NCI-H1092 treated with DMSO at 0.1 percent for 48 hours (cell line): ENCODE measurements at places on chromosomes 6 and 20.

DNA sequence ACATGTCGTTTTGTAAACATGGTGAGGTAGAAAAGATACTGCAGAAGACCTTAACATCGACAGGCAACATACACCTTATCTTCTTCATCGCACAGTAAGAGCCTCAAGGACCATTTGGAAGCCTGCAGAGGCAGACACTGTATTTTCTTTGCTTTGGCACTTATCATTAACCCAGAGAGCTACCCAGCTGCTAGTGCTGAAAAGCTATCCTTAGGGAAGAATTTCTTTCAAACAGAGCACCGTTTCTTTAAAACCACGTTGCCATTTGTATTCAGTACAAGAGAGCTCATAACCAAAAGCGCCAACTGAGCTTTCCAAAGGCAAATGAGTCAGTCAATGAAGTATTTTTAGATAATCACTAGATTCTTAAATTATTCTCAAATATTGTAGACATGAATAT lies 306.6 kb downstream of the EPM2A start:
- DNase-seq: peak; percentile 50

DNA sequence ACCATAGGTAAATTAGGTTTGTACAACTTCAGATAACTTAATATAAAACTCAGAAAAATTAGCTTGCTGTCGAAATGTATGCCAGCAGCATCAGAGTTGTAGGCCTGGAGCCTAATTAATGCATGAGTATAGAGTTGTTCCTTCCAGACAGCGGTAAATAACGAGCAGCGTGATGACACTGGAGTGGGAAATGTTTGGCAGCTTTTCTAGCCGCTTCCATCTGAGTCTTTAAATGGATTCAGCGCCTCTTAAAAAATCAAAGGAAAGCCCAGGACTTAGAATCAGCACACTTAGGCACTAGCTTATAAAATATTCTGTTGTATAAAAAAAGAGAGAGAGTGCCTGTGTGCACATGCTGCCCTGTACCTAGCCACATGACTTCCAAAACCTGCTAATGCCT lies 43.7 kb upstream of the SYNJ2 start:
- peak; percentile 6 for DNase-seq

DNA sequence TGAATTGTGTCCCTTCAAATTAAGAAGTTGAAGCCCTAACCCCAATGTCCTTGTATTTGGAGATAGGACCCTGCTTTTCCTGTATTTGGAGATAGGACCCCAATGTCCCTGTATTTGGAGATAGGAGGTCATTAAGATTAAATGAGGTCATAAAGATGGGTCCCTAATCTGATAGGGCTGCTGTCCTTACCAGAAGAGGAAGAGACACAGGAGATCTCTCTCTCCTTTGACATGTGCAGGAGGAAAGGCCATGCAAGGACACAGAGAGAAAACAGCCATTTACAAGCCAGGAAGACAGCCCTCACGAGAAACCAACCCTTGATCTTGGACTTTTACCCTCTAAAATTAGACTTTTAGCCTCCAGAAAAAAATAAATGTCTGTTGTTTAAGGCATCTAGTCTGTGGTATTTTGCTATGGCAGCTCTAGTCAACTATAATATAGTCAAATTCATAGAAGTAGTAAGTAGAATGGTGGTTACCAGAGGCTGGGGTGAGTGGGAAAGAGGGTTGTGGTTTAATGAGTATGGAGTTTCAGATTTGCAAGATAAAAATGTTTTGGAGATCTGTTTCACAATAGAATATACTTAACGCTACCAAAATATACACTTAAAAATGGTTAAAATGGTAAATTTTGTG lies 59.3 kb downstream of the UBE3D start:
- DNase-seq: no peak

GRCh38 chr6:111731456-111732195 lies 125.9 kb upstream of the TRAF3IP2 start:
- no peak for DNase-seq

GRCh38 chr6:144304223-144304848 lies 19.2 kb downstream of the UTRN start:
- no peak for DNase-seq

DNA sequence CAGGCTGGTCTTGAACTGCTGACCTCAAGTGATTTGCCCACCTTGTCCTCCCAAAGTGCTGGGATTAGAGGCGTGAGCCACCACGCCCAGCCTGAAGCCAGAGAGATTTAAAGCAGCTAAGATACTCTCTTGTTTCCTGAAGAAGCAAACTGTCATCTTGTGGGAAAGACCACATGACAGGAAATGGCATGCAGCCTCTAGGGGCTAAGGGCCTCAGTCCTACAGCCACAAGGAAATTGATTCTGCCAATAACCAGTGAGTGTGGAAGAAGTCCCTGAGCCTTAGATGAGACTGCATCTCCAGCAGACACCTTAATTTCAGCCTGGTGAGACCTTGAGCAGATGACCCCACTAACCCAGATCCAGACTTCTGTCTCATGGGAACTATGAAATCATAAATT lies 40.9 kb downstream of the KIZ start:
- no peak for DNase-seq

- no peak for DNase-seq
Observed at GRCh38 chr20:19723051-19723450, 35.0 kb upstream of the RIN2 start.

- no peak for DNase-seq
Observed at GRCh38 chr20:3275966-3276679, 37.1 kb upstream of the SLC4A11 start.

GRCh38 chr6:90319044-90319443 lies 22.4 kb upstream of the BACH2 start:
- no peak for DNase-seq

DNA sequence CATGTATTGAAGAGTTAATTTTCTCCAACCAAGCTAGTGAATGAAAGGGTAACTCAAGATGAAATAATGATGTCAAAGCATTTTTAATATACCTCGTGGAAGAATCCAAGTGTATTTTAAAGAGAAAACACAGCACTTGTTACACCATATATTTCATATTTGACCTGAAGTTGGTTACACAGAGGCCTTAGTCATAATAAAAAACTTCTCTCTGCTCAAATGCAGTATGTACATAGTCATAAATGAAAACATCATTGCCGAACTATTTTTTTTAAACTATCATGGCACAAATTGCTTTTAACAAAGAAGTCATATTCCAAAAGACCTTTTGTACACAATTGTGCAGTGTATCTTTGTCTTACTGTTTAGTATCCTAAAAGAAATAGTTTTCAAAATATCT lies 43.0 kb downstream of the BACH2 start:
- no peak for DNase-seq

- DNase-seq: no peak
Observed at GRCh38 chr20:17796091-17796563, 96.4 kb downstream of the BANF2 start.

DNA sequence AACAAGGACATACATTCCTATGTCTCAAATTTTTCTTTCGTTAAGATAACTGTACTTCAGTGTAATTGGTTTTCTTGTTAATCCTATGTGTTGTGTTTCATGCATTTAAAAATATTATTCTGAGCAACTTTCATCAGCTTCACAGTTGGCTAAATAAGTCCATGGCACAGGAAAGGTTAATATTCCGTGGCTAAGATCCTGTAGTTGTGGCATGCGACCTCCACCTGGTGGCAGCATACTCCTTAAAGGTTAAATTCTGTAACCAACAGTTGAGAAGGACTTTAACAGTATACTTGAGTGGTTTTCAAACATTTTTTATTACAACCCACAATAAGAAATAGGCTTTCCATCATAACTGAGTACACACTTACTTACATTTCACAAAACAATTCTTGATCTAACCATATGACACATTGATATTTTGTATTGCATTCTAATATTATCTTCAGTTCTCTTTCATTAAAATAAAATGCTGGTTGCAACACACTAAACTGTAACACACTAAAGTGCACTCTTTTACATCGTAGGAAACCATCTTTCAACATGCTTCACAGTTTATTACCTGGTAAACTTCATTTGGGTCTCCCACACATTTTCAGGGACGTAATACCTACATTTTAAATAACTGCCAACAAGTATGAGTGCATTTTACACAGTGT lies 118.3 kb downstream of the SLX4IP start:
- DNase-seq: peak; percentile 55

DNA sequence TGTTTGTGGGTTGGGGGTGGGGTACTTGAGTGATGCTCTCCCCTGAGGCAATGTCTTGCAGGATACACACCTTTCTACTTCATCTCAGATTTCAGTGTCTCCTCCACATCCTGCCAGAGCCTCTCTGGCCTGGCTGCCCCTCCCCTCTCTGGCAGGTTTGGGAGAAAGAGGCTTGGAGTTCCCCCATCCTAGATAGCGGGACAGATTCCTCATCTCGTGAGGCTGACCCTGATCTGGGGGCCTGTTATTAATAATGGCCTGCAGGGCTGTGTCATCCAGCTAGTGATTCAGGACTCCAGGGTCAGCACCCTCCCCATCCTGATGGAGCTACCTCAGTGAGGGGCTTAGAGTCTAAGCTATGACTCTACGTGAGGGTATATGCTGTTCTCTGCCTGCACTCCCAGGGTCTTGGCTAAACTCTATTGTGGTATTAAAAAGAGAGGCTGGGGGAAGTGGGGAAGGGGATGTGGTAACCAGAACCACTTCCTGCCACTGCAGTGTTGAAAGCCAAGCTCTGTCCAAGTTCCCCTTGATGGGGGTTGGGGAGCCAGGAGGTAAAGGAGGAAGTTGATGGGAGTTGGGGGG lies 3.7 kb upstream of the MMP9 start:
- DNase-seq: no peak

- no peak for DNase-seq
Observed at GRCh38 chr20:57092900-57093530, 173.4 kb downstream of the BMP7 start.

GRCh38 chr6:1201547-1202200 lies 110.2 kb upstream of the FOXQ1 start:
- DNase-seq: no peak

DNA sequence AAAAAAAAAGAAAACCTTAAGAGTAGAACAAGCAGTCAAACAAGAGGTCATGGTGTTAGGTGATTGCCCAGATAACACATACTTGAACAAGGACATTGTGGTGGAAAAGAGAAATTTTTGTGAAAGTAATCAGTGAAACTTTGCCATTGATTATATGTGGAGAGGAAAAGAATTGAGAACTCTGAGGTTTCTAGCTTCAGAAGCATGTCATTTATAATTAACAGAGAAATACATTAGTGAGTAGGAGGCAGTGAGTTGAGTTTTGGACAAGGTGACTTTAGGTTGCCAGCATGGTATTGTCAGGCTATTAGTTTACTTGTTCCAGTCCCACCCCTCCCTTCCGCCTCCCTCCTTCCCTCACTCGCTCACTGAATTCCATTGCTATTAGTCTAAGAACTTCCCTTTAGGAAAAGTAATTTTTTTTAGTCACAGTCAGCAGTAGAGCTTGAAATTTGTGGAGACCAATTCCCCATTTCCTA lies 17.2 kb downstream of the TAB2 start:
- DNase-seq: no peak

DNA sequence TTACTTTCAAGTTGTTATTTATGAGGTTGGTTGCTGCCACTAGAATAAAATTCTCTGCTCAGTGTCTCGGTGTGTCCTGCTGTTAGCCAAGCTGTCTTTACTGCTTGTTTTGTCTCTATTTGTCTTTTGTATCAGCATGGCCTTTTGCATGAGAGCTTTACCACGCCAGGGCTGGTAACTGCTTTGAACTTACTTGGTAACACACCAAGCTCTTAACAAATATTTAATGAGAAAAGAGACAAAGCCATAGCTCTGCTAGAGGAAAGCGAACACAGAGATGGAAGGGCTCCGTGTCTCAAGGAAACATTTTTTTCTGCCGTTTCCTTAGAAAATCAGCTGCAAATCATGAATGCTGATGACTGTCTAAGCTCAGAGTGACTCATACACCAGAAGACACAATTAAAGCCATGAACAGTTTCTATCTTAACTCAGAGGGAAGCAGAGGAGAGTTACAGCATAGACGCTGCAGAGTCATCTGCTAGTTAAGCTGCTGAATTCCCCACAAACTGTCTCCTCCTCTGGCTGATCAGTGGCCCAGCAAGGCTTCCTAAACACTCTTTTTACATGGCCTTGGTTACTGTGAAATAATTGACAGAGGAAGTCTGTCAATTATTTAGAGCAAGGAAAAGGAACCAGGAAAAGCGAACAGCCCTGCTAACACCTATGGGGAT lies 44.8 kb downstream of the AGPAT4 start:
- DNase-seq: no peak

- DNase-seq: no peak
Observed at GRCh38 chr6:136304410-136304809, 14.8 kb upstream of the BCLAF1 start.

DNA sequence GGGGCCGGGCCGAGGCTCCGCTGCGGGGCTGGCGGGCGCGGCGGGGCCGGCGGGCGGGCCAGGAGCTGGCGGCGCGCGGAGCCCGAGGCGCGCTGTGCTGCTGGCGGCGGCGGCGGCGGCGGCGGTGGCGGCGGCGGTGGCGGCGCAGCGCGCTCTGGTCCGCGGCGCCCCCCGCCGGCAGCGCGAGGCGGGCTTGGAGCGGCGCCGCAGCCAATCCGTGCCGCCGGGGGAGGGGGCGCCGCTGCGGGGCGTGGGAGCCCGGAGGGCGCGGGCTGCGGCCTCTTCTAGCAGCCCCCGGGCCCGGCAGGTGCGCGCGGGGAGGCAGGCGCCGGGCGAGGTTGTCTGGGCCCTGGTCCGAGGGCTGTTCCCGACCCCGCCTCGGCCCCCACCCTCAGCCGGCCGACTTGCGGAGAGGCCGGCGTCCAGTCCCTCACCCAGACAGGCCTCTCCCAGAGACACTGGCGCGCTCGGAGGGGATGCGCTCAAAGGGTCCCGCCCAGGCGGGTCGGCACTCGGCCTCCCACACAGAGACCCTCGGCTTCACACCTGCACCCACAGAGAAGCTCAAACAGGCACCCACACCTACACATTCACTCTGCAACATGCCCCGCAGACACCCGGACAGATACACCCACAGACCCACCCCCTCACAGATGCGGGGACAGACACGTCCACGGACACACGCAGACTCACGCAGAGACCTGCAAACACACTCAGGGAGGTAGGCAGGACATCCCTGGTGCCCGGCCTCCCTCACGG lies at the start of gene RIMS4:
TSS of gene RIMS4 (minus strand) at position 156 of the 759 bp plus-strand sequence. CDS start 275 bp downstream, outside the sequence.
- DNase-seq: peak; percentile 15

DNA sequence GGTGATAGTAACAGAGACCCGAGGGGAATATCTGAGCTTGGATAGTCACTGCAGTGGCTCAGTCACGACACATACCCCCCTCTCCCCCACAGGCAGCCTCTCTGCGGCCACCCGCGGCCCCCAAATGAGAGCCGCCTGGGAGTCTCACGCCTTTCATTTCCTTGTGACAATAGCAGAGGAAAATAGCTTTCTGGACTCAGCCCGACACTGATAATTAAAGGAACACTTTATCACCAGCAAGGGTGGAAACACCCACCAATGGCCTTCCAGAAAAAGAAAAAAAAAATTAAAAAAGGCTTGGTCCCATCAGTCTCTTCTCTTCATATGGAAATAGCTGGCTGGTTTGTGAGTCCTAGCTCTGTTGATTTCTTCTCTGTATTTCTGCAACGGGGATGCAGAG lies 35.1 kb upstream of the KCNG1 start:
- DNase-seq: no peak

DNA sequence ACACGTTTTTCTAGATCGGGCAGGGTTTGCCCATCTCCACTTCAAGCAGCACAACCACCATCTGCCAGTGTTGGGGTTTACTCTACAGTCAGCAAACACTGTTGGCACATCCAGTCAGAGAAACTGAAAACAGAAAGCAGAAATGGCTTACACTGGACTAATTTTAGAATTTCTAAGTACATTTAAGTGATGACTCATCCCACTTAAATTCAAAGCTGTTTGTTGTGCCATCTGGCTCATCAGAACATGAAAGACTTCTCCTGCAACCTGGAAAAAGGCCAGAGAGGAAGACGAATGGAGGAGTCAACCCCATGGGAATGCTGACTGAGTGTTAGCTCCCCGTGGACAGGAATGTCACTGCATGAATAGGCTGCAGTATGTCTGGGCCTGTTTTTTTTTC lies 21.8 kb downstream of the FAM209B start:
- DNase-seq: peak; percentile 34

- DNase-seq: peak; percentile 97
Observed at GRCh38 chr6:157198425-157199279, 124.7 kb downstream of the TMEM242 start.
